ENCODE measurements at places on chromosomes 4 and X. TPM values are rescaled to one million over a fixed set of nuclear protein-coding genes. Genes with fewer than 3 reads are reported as not detected.

Gene NRK
- not detected for total RNA-seq

Gene ASMTL
- 19.5 TPM for total RNA-seq

Gene HTRA3
- total RNA-seq = 20.2 TPM

Gene SRPX
- total RNA-seq = 9.7 TPM

Gene CORIN
- total RNA-seq = not detected

Gene TBC1D9
- 6.6 TPM for total RNA-seq

Gene CXCL9
- not detected for total RNA-seq

Gene SPANXC
- not detected for total RNA-seq

Gene ZMAT1
- total RNA-seq = 0.06 TPM

Gene RAB9B
- total RNA-seq = 0.05 TPM

Gene USP17L11
- not detected for total RNA-seq

Gene CSN1S1
- total RNA-seq = not detected
